ENCODE measurements at places on chromosomes 1 and 21. TPM values are rescaled to one million over a fixed set of nuclear protein-coding genes. Genes with fewer than 3 reads are reported as not detected.

DNA sequence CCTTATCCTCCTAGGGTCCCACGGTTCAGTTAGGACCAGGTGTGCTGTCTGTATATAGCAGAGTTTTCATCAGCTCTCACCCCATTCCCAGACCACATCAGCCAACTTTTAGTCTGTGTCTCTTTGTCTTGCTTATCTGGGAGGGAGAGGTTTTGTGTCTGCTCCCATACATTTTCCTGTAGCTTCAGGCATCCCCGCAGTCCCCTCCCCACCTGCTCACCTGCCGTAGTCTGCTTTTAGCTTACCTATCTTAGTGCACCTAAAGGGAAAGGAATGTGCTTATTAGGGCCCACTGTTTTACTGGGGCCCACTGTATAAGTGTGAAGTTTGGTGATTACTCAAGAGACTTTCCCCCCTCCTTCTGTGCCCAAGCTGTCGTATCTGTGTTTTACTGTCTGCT is 225.1 kb downstream of the PLA2G4A start:
- DNase-seq = no peak

GRCh38 chr1:20732071-20732587 is 374 bp downstream of the SH2D5 start:
- peak; percentile 68 for DNase-seq

Gene RNU1-3
- not detected for total RNA-seq

DNA sequence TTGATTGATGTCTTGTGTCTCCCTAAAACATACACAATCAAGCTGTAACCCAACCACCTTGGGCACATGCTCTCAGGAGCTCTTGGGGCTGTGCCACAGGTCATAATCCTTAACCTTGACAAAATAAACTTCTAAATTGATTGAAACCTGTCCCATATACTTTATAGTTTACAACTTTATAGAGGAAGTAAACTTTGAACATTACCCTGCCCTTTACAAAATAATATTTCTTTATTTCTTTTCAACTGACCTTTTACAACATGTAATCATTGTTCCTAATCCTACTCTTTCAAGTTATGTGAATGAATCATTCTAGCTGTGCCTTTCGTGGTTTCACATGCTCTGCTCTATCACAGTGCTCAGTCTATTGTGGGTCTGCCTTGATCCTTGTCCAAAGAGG is 118.3 kb upstream of the ATP1A1 start:
- no peak for DNase-seq

DNA sequence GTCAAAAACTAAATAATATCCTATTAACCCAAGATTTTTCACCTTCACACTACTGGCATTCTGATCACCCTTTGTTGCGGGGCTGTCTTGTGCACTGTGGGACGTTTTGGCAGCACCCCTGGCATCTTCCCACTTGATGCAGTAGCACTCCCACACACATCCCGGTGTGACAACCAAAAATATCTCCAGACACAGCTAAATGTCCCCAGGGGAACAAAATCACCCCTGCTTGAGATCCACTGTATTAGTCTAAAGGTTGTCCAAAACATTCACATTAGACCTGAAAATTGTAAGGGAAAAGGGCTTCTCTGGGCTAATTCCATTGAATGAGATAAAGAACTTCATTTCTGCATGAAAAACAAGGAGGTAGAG is 37.8 kb downstream of the PLEKHO1 start:
- peak; percentile 75 for DNase-seq

DNA sequence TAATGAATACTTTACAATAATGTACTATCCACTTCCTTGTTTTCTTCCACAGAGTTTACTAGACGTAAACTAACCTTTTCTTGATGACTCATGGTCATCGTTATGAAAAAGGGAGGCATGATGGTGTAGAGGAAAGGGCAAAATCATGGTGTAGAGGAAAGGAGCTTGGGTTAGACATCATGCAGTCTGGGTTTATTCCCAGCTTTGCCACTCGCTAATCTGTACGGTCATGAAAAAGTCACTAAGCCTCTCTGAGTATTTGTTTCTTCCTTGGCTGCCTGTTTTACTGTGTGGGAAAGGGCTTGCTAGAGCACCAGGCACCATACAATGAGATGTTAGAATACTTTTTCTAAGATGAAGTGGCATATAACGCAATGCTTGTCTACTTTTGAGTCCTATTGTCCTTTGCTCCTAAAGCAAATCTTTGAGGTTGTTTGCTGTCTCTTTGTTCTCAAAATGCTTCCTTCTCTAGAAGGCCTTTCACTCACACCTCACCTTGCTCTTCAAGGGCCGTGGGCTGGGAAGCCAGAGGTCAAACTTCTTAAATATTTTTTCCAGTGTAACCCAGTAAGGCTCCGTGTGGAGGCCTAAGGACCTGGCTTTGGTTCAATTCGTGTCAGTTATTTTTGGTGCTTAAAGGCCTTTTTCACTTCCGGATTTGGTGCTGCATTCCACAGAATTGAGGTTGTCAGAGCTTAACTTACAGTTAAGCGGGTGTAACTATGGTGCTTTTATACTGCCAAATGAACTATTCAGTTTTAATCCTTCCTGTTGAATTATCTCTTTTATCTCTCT is 9.9 kb upstream of the ETV3 start:
- DNase-seq = no peak

Gene ACKR1
- total RNA-seq = not detected

DNA sequence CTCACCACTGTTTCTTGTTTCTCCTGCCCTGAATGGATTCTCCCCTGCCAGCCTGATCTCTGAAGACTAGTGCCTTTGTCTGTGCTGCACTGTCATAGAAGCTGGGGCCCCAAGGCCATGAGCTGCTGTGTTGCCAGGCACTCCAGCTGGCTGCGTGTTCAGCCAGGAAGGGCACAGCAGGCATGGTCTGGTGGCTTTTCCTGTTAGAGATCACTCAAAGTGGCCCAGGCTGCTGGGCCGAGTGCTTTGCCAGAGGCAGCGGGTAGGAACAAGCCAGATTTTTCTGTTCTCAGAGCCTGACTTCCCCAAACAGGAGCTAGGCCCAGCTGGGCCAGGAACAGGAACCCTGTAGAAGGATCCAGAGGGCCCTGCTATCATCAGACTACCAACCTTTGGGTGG is 5.2 kb downstream of the ADPRS start:
- DNase-seq = peak; percentile 90

- DNase-seq = no peak
Measured at GRCh38 chr1:110070671-110071242, at the start of gene ALX3. Gene ALX3, minus strand, starts transcription at chr1:110070672. Its CDS starts 60 bp downstream, at chr1:110070612.

- DNase-seq = no peak
Measured at GRCh38 chr1:177309880-177310279, 139.1 kb downstream of the BRINP2 start.

- DNase-seq = peak; percentile 77
Measured at GRCh38 chr1:24415910-24416665, 486 bp downstream of the NIPAL3 start.
